ENCODE measurements at places on chromosomes 3 and 15.
A peak's percentile ranks its signal among the peaks of the same experiment; 100 is the strongest.

- DNase-seq, result no peak
Observed at GRCh38 chr3:46194868-46195553, 13.1 kb downstream of the CCR1 start.

DNA sequence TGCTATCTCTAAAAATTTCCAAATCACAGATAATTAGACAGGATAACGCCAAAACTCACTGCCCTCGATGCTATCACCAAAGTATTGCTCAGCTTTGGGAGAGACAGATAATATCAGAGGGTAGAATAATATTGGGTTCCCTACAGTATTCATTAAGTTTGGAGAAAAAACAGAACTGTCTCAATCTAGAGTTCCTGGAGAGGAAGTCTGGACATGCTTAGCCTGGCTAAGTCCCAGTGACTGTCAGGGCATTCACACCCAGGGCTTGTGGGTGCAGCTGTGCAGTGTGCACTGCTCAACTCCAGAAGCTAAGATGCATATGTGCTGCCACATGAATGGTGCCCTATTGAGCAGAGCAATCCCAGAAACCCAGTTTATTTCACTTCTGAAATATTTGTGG, 459.6 kb upstream of the DPH6 start:
- no peak for DNase-seq

DNA sequence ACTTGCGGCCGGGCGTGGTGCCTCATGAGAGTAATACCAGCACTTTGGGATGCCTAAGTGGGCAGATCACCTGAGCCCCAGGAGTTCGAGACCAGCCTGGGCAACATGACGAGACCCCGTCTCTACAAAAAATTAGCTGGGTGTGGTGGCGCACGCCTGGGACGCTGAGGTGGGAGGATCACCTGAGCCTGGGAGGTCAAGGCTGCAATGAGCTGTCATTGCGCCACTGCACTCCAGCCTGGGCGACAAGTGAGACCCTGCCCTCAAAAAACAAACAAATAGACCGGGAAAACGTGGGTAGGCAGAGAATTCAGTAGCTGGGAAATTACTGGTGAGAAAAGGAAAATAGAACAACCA, 667 bp downstream of the UMPS start:
- no peak for DNase-seq

- no peak for DNase-seq
Observed at GRCh38 chr3:177672252-177672911, 475.1 kb upstream of the TBL1XR1 start.

DNA sequence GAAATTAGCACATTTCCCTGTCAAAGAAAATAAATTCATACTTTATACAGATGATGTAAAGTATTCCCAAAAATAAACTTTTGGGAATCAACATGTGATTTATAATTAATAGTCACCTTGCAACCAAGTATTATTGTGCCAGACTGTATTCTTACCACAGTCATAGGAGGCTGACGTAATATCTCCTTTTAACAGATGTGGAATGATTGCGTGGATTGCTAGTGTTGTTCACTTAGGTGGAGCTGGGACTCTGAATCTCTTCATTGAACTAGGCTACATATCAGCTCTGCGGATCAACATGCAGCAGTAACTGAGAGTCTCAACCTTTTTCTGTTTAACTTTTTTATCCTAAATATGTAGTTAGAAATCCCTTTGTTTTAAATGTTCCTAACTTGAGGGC, 37.2 kb downstream of the PXK start:
- DNase-seq, result no peak

DNA sequence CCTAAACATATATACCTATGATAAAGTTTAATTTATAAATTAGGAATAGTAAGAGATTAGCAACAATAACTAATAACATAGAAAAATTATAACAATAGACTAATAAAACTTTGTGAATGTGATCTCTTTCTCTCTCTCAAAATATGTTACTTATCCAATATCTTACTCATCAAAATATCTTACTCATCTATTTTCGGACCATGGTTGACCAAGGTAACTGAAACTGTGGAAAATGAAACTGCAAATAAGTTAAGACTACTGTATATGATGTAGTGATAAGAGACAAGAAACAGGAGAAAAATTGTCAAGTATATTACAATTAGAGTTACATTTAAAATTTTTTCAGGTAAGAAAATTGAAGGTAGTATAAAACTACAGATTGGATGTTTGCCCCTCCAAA, 19.2 kb downstream of the MAP3K13 start:
- no peak for DNase-seq

DNA sequence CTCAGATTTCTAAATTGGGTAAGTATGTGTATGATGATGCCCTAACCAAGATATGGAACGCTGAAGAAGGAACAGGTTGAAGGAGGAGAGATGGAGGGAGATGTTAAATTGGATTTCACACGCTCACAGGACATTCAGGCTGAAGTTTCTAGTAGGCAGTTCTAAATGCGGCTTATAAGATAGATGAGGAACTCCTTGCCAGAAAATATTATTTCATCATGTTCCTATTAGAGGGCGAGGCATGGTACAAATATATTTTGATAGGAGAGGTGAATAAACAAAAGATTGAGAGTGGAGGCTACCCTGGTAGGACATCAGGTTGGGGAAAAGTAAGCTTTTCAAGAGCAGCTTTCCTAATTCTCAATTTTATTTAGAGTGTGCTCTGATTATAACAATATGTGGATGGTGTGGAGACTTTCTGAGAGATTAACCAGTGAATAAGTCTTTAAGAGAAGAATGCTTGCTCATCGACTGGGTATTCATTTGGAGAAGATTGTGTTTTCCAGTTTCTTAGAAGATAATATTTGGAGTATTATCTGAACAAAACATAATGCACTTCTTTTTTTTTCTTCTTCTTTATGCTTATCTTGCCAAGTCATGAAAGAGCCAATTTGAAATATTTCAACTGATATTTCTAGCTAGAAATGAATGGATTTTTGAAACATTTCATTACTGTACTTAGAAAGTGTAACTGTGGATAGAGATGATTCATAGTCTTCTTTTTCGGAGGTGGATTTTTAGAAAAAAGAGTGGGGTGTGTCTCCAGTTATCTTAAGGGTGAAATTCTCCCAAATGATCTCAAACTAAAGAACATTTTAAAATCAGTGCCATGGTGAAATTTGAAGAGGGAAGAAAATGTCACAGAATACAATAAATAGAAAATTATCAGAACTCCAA, 88.5 kb downstream of the B3GALNT1 start:
- DNase-seq, result no peak

DNA sequence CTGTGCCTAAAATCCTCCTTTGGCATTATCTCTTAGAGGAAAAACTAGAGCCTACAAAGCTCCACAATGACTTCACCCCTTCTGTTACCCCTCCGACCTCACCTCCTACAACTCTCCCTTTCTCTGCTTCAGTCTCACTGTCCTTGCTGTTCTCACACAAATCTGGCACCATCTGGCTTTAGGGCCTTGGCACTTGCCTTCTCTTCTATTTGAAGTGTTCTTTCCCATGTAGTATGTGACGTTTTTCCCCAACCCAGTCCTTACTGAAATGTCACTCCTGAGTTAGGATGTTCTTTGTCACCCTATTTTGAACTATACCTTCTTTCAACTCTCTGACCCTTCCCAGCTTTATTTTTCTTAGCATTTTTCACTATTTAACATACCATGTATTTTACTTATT, 8.7 kb downstream of the STX19 start:
- DNase-seq, result no peak

- peak; percentile 90 for DNase-seq
Observed at GRCh38 chr15:98647774-98648653, at the start of gene IGF1R. Gene IGF1R (plus strand): TSS chr15:98648539. CDS start chr15:98649582, 1,043 bp downstream.

DNA sequence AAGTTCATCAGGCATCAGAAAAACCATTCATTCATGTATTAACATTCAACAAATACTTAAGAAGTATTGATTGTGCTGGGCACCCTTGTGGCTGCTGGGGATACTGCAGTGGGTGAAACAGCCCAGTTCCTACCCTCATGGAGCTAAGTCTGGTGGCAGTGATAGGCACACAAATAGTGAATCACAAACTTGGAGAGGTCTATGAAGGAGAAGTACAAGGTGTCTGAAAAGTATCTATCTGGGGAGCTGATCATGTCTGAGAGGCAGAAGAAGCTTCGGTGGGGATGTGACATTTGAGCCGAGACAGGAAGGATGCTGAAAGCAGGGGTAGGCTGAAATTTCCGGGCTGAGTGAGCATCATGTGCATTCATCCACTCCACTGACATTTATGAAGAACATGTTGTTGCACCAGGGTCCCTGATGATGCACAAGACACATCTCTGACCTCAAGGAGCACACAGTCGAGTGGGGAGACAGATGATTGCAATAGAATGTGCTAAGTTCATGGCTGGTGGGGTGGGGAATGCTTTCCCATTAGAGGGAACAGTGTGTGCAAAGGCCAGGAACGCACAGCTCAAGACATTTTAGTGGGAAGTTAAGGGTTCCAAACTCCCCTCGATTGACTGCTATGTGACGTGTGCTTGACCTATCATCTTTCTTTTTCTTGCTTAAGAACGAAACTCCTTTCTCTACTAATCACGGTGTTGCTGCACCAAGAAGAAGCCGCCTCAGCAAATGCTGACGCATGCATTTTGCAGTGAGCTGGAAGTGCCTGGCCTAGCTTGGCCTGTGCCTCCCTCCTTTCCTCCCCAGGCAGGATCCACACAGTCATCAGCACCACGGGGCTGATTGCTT, 309.1 kb upstream of the ICE2 start:
- DNase-seq, result peak; percentile 55

- no peak for DNase-seq
Observed at GRCh38 chr3:47384425-47384824, 3.6 kb downstream of the PTPN23 start.

- no peak for DNase-seq
Observed at GRCh38 chr15:40543082-40543481, 21.8 kb downstream of the CCDC32 start.

GRCh38 chr3:72427624-72428023, 420.6 kb downstream of the SHQ1 start:
- no peak for DNase-seq

DNA sequence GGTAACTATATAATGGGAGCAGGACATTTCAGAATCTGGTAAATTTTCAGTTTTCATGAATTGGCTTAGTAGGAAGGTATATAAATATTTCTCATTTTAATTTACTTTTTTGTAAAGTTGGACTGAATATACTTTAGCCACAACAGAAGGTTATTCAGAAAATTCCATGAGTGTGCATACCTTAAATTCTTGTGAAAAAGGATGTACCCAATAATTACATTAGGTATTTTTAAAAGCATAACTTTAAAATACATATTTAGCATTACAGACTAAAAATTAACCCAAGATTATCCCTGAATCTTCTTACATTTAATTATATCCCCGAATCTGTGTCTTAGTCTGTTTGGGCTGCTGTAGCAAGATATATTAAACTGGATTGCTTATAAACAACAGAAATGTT, 24.9 kb upstream of the ATP11B start:
- DNase-seq, result no peak

DNA sequence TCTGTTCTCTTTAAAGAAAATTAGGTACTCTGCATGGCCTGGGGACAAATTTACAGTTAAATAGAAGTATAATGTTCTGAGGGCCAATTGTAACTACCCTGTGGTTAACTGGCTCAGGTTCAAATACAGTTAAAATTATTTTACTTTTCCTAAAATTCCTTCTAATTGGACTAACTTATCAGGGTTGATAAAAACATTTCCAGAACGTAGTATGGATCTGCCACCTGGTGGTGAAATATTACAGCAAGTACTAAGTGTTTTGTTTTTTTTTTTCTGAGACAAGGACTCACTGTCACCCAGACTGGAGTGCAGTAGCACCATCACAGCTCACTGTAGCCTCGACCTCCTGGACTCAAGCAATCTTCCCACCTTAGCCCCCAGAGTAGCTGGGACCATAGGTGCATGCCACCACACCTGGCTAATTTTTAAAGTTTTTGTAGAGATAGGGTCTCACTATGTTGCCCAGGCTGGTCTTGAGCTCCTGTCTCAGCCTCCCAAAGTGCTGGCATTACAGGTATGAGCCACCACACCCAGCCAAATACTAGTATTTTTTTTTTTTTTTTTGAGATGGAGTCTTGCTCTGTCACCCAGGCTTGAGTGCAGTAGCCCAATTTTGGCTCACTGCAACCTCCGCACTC, 29.2 kb downstream of the NEO1 start:
- peak; percentile 9 for DNase-seq

GRCh38 chr3:2001306-2002108, 97.2 kb upstream of the CNTN4 start:
- DNase-seq, result no peak

GRCh38 chr3:79392479-79392878, 375.3 kb downstream of the ROBO1 start:
- no peak for DNase-seq

- DNase-seq, result no peak
Observed at GRCh38 chr3:127045435-127046045, 62.6 kb downstream of the PLXNA1 start.

- DNase-seq, result no peak
Observed at GRCh38 chr3:47337656-47338055, 43.2 kb upstream of the PTPN23 start.

- DNase-seq, result peak; percentile 4
Observed at GRCh38 chr3:71641674-71642073, 58.1 kb upstream of the FOXP1 start.

DNA sequence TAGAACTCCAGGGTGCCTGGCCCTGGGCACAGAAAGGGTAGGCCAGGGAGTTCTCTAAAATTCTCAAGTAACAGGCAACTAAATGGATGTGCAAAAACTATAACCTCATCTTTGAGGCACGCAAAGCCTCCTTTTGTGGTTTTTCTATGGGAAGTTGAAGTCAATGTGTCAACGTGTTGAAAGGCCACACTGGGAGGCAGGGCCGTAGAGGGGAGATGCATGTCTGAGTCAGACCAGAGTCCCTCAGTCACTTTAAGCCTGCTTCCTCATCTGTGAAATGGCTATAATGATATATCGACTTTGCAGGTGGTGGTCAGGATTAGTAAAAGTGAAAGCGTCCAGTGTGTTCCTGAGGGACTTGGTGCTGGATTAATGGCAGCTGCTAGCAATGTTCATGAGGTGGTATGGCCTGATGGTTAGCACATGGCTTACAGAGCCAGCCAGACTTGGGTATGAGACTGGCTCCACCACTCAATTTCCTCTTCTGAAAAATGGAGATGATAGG, 17.0 kb downstream of the TGM5 start:
- DNase-seq, result no peak

- no peak for DNase-seq
Observed at GRCh38 chr3:13556207-13556606, 7.3 kb downstream of the FBLN2 start.

DNA sequence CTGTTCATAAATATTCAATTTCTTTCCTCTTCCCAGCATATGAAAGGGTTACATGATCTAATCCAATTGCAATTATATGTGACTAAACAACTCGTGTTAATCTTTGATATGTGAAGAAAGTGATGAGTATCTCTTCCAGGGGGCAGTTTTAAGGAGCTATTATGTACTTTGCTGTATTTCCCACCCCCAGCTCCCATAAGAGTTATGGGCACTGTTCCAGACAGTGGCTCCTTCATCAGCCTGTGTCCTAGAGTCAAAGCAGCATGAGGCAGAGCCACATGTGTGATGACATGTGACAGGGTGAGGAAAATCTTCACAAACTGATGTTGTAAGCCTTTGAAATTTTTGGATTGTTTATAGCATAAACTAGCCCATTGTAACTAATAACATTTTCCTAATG, 315.4 kb downstream of the DIPK2A start:
- no peak for DNase-seq

GRCh38 chr3:138113326-138113725, 2.1 kb downstream of the DZIP1L start:
- DNase-seq, result no peak

GRCh38 chr3:119405315-119405714, 58.1 kb downstream of the TMEM39A start:
- DNase-seq, result no peak

Data from CD4-positive, alpha-beta T cell treated with Interferon alpha-2 for 1 hour (primary cell).